ENCODE measurements at places on chromosomes 7 and 10. TPM values are rescaled to one million over a fixed set of nuclear protein-coding genes. Genes with fewer than 3 reads are reported as not detected.

DNA sequence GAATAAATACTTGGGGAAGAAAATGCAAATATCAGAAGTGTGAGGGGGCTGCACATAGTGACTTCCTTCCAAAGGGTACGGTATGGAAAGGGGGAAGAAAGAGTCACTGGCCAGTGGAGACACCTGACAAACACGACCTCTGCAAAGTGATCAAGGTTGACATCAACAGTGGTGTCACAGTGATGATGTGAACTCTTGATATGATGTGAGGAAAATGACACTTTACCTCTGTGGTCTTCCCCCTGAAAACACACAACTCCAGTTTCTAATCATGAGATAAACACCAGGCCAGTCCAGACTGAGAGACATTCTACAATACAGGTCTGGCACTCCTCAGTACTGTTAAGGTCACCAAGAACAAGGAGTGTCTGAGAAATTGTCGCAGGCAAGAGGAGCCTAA is 169.7 kb downstream of the BUB3 start:
- no peak overlapping the region for H3K4me3 ChIP-seq
- peaks cover 7% of the 10 kb centered on the region for H3K36me3 ChIP-seq
- peaks cover 7% of the 10 kb centered on the region for H3K4me1 ChIP-seq
- no peak for DNase-seq

DNA sequence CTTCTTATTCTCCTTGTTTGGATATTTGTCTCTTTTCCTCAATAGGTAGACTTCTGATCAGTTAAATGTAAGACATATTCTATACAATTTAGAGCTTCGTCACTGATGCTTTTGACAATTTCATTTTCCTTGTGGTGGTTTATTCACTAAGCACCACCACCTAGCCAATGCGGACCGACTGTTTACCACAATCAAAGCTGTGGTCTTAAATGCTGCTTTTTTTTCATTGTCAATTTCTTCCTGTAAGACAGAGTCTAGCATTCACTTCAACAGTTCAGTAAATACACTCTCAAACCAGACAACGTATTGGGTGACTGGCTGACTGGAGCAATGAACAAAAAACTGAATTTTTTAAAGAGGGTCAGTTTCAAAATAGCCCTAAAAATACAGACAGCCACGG is 239.0 kb downstream of the DNAJB6 start:
- H3K27ac ChIP-seq: peak overlapping the region; percentile 78
- no peaks in the 10 kb centered on the region for H3K36me3 ChIP-seq
- no peak for DNase-seq

- no peaks in the 10 kb centered on the region for H3K27me3 ChIP-seq
- no peak overlapping the region for H3K4me3 ChIP-seq
- H3K4me1 ChIP-seq: no peaks in the 10 kb centered on the region
- DNase-seq: no peak
- H3K27ac ChIP-seq: no peak overlapping the region
Observed at GRCh38 chr10:58631715-58632114, 119.0 kb downstream of the BICC1 start.

The GRID2IP gene
- total RNA-seq: 0.06 TPM

DNA sequence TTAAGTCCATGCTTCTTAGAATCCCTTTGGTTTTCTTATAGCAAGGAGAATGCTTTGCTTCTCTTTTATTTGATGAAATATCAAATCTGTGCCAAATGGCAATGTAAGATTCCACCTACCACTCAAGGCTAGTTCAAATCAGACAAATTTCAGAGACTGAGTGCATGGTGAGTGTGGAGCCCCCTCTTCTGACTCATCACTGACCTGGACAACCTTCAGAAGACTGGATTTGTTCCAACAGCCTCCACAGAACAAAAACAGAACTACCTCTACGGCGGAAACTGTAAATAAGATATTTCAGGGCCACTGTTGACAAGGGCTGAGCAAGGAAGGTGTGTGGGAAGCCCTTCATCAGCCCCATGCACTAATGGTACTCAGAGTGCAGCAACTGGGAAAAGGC is 21.1 kb downstream of the NCAPG2 start:
- H3K27ac ChIP-seq: no peak overlapping the region
- no peaks in the 10 kb centered on the region for H3K27me3 ChIP-seq
- H3K36me3 ChIP-seq: peaks cover 41% of the 10 kb centered on the region
- H3K4me3 ChIP-seq: no peak overlapping the region
- peaks cover 8% of the 10 kb centered on the region for H3K4me1 ChIP-seq

DNA sequence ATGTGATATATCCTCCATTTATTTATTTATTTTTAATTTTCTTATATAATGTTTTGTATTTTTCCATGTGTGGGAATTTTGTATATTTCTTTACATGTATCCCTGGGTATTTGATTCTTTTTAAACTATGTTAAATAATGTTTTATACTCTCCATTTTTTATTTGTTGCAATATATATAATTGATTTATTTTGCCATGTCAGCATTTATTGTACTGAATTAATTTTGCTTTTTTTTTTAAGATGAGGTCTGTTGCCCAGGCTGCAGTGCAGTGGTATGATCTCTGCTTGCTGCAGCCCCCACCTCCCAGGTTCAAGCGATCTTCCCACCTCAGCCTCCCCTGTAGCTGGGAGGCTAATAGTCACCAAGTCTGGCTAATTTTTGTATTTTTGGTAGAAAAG is 187.4 kb downstream of the CDC14C start:
- no peaks in the 10 kb centered on the region for H3K27me3 ChIP-seq
- no peaks in the 10 kb centered on the region for H3K36me3 ChIP-seq
- no peak overlapping the region for H3K27ac ChIP-seq
- no peak overlapping the region for H3K4me3 ChIP-seq
- no peak for DNase-seq

The PPP1R3A gene
- total RNA-seq: not detected

- H3K4me3 ChIP-seq: peak overlapping the region; percentile 72
- no peak overlapping the region for H3K27ac ChIP-seq
- no peaks in the 10 kb centered on the region for H3K36me3 ChIP-seq
- peaks cover 23% of the 10 kb centered on the region for H3K4me1 ChIP-seq
- DNase-seq: no peak
Observed at GRCh38 chr10:7872041-7872442, 53.7 kb downstream of the TAF3 start.
